ENCODE measurements at places on chromosomes 5 and 9. TPM values are rescaled to one million over a fixed set of nuclear protein-coding genes. Genes with fewer than 3 reads are reported as not detected.

The IFNB1 gene
- total RNA-seq: 0.17 TPM

The TOR1B gene
- total RNA-seq: 18.7 TPM

The GABRA6 gene
- not detected for total RNA-seq

The ECPAS gene
- total RNA-seq: 107 TPM

The LTC4S gene
- 0.83 TPM for total RNA-seq

The PCSK1 gene
- not detected for total RNA-seq

The ARHGEF28 gene
- 34.3 TPM for total RNA-seq

The MYOT gene
- total RNA-seq: not detected

The CYSRT1 gene
- 0.51 TPM for total RNA-seq

The RAPGEF6 gene
- 30.0 TPM for total RNA-seq

The FGD3 gene
- not detected for total RNA-seq

The ADAMTSL2 gene
- total RNA-seq: under 0.01 TPM

The FBN2 gene
- total RNA-seq: 80.1 TPM

The GCNT4 gene
- total RNA-seq: 1.8 TPM

The FOXD4L6 gene
- total RNA-seq: not detected

The ANKRD34B gene
- total RNA-seq: not detected

The TMEM203 gene
- 36.2 TPM for total RNA-seq

All from fibroblast of lung (primary cell).